ENCODE measurements at places on chromosomes 1 and 21.

DNA sequence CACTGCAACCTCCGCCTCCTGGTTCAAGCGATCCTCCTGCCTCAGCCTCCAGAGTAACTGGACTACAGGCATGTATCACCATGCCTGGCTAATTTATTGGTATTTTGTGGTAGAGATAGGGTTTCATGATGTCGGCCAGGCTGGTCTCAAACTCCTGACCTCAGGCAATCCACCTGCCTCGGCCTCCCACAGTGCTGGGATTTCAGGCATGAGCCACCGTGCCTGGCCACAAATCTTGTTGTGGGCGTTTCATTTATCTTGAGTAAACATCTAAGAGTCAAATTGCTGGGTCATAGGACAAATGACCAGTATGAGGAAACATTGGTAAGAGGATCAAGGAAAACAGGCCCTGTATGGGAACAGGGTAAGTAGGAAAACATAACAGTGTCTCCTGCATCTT is 17.9 kb downstream of the TMEM200B start:
- DNase-seq = no peak

DNA sequence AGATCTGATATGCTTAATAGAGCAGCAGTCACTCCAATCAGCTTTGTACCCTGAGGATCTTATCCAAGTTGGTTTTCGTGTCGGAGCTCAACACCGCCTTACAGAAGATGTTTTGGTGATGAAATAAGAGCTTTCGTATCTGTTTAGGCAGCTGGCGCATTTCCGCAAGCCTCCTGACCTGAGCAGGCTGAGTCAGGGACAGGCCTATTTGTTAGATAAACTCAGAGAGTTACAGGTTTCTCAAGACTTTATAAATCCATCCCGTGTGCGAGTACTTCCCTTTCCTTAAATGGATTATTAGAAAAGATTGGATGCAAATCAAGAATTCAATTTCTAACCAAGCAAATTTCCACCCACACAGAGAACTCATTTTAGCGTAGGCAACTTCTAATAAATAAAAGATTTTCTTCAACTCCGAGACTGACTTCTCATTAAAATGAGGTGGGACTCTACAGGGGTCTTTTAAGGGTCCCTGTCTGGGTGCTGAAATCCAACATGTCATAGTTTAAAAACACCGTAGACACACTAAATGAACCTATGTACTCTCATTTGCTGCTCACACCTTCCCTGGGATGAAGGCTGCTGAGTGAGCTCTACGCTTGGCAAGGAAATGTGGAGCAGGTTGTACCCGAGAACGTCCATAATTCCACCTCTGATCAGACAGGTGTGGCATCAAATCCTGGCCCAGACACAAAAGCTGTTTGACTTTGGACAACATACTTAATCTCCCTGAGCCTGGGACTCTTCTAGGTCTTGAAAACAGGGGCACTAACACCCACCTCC is 106.9 kb upstream of the F3 start:
- DNase-seq = peak; percentile 39

- no peak for DNase-seq
Measured at GRCh38 chr21:21606041-21606440, 607.8 kb downstream of the NCAM2 start.

GRCh38 chr1:91804546-91805023 is 81.4 kb downstream of the TGFBR3 start:
- no peak for DNase-seq

DNA sequence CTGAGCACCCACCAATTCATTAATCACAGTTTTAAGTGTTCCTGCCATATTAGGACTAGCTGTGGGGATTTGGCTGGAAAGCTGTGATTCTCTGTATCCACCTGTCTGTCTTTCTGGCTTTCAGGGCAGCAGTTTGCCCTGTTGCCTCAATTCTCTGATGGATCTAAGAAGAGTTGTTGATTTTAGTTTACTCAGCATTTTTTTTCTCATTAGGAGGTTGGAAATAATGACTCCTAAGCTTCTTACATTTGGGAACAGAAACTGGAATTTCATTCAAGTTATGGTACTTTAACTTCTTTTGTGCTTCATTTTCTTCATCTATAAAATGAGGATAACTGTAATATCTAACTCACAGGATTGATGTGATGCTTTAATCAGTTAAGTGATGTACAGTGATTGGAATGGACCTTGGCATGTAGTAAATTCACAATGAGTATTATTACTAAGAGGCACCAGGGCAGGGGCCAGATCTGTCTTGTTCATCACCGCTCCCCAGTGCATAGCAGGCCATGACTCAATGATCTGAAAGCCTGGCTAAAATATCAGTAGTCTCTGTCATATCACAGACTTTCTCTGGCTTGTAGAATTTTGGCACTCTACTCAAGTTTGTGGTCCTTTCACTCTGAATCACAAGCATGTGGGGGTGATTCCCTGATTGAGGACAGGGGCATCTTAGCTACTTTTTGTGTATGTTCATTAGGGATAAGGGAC is 51.4 kb upstream of the GREM2 start:
- no peak for DNase-seq

- no peak for DNase-seq
Measured at GRCh38 chr1:210688512-210689234, 360.0 kb downstream of the HHAT start.

- DNase-seq = no peak
Measured at GRCh38 chr1:180266275-180267210, 36.5 kb downstream of the LHX4 start.

GRCh38 chr1:62229468-62229867 is 34.8 kb downstream of the L1TD1 start:
- no peak for DNase-seq

- DNase-seq = no peak
Measured at GRCh38 chr21:34590520-34590919, 24.4 kb downstream of the RCAN1 start.

- peak; percentile 39 for DNase-seq
Measured at GRCh38 chr1:206556750-206557635, 49.7 kb downstream of the RASSF5 start.

Measured in omental fat pad (tissue), 4 donors.